Foreskin keratinocyte (primary cell): ENCODE measurements at places on chromosomes 5 and 9.

- no peak for DNase-seq
Measured at GRCh38 chr5:80116465-80116864, 81.3 kb downstream of the THBS4 start.

GRCh38 chr5:175745210-175745609 lies 87.3 kb downstream of the HRH2 start:
- DNase-seq, result no peak

DNA sequence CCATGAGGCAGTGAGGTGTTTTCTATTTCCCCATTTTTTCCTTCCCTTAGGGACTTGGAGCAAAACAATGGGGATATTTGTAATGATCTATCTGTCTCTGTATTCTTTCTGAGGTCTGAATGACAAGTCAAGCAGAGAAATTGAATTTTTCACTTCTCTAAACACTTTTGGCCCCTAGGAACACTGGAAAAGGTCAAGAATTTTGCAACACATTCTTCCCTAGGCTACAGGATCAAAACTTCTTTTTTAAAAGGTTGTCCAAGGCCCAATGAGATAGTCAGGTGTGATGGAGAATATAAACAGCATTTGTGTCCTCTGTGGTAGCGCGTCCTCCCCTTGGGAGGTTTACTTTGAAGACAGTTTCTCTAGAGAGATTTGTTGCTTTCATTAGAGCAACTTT lies 620.5 kb downstream of the TLR4 start:
- DNase-seq, result no peak

- peak; percentile 85 for DNase-seq
Measured at GRCh38 chr5:71828291-71829040, 109.4 kb downstream of the CARTPT start.

- no peak for DNase-seq
Measured at GRCh38 chr9:4784403-4784802, 8.3 kb upstream of the RCL1 start.

DNA sequence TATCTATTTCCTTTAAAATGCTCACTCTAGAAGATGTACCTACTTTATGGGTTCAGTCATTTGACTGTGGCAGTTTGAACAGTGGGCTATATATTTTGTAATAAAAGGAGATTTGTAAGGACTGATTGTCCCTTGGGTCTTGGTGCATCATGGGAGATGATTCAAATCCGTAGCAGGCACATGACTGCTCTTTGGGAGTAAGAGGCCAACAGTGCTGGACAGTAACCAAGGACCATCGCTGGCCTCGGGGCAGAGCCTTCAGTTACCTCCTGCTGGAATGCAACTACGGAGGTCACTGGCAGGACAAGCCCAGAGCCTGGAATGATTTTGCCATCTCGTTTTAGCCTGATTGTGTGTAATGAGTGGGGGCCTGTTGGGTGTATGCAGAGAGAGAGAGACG lies 7.0 kb upstream of the MAMDC2 start:
- no peak for DNase-seq

GRCh38 chr9:69573651-69574050 lies 98.5 kb downstream of the APBA1 start:
- peak; percentile 57 for DNase-seq

DNA sequence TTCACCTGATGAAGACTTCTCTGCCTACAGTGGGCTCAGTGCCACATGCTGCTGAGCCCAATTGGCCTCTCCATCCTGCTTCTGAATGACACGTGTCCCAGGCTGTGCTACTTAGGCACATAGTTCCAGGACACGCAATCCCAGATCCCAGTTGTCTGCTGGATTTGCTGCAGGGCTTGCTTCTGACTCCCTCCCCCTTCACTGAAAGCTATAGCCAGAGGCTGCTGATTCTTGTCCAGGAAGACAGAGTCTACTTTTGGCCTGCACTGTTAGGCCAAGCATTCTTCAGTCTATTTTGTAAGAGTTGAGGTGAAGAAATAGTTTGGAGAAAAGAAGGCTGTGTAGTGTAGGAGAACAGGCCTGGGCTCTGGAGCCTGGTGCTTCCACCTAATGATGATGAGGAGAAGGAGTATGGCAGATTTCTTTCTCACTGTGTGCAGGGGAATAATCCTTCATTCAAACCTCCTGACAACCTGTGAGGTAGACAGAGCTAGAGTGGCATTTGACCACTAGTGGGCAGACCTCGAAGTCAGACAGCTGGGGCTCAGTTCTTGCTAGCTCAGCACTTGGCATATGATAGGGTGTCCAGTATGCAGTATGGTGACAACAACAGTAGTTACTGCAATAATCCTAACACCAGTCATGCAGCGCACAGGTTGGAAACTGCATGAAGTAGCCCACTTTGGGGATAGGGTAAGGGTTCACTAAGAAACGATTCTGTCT lies 19.5 kb upstream of the ASPN start:
- DNase-seq, result peak; percentile 75

- no peak for DNase-seq
Measured at GRCh38 chr9:11542781-11543180, 930.0 kb upstream of the PTPRD start.

DNA sequence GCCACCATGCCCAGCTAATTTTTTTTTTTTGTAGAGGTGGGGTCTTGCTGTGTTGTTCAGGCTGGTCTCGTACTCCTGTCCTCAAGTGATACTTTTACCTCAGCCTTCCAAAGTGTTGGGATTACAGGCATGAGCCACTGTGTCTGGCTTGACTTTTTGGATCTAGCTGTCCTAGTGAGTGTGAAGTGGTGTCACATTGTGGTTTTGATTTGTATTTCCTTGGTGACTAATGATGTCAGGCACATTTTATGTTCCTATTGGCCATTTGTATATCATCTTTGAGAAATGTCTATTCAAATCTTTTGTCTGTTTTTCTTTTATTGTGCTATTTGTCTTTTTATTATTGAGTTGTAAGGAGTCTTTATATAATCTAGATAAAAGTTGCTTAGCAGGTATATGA lies 53.5 kb upstream of the MCCC2 start:
- peak; percentile 18 for DNase-seq

DNA sequence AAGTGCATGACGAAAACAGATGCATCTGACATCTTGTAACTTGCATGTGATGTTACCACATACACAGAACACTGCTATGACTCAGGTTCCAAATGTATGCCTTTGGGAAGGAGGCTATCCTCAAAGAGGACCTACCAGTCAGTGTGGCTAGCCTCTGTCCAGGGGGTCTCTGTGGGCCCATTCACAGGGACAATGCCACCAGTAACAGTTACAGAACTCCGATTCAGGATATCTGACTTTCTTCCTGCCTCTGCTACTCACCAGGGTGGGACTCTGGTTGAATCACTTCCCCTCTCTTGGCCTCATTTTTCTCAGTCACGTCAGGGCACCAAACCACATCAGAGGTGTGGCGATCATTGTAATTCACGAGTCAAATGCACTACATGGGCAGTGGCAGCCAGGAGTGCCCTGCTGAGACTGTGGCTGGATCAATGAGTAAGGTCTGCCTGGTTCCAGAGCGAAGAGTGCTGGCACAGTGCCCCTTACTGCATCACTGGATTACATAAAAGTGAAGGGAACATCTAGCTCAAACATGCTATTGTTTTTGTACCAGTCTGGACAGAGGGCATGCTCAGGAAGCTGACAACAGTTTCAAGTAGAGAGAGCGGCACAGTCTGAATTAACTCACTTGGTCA lies 13.2 kb downstream of the ATOX1 start:
- DNase-seq, result peak; percentile 93
